Smooth muscle cell of bladder (primary cell): ENCODE measurements at places on chromosomes 13 and 19. TPM values are rescaled to one million over a fixed set of nuclear protein-coding genes. Genes with fewer than 3 reads are reported as not detected.

The FAM124A gene
- 1.3 and 1.7 TPM in 2 replicates for total RNA-seq

The AMH gene
- total RNA-seq = 0.28 and 0.46 TPM in 2 replicates

The SLC8A2 gene
- 0.18 TPM in 1 of 2 replicates, not detected in the other for total RNA-seq

The SLAIN1 gene
- total RNA-seq = 0.14 and 0.37 TPM in 2 replicates

The EFNA2 gene
- not detected in 2 replicates for total RNA-seq

The APLP1 gene
- 1.7 and 3.9 TPM in 2 replicates for total RNA-seq

The FCER2 gene
- not detected in 2 replicates for total RNA-seq

The ZNF627 gene
- 19.0 and 19.3 TPM in 2 replicates for total RNA-seq

The HNRNPA1L2 gene
- total RNA-seq = 3.1 and 3.4 TPM in 2 replicates

The TMEM238 gene
- total RNA-seq = 0.14 and 0.18 TPM in 2 replicates

The SPTBN4 gene
- total RNA-seq = 1.6 and 1.8 TPM in 2 replicates

The ZNF575 gene
- 0.14 and 0.28 TPM in 2 replicates for total RNA-seq

The OR4F17 gene
- under 0.01 TPM in 1 of 2 replicates, not detected in the other for total RNA-seq

The CEACAM4 gene
- not detected in 2 replicates for total RNA-seq

The MISP3 gene
- total RNA-seq = 0.28 TPM in 2 replicates

The COL4A1 gene
- total RNA-seq = 174 and 213 TPM in 2 replicates
